ENCODE measurements at places on chromosomes 7 and 10.

- no peak for DNase-seq
Measured at GRCh38 chr7:114922026-114922651, at the start of gene MDFIC. TSS of gene MDFIC (plus strand) at chr7:114922094. CDS start at chr7:114923034, 940 bp downstream.

GRCh38 chr10:69752479-69752878 is 49.2 kb upstream of the COL13A1 start:
- DNase-seq, result no peak

DNA sequence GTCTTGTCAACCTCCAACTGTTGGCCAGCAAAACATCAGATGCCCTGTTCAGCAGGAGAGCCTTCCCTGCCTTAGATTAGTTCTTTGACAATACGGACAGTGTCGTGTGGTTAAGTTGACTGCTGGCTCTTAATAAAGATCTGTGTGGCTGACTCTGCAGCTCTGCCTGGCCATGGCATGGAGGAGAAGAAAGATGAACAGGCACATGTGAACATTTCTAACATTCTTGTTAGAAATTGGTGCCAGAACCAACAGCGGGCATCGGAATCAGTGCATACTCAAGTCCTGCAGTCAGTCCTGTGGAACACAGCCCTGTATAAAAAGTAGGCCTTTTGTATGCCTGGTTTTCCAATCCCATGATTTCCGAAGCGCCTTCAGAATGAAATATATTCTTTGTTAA is 455.6 kb downstream of the POM121L12 start:
- no peak for DNase-seq

DNA sequence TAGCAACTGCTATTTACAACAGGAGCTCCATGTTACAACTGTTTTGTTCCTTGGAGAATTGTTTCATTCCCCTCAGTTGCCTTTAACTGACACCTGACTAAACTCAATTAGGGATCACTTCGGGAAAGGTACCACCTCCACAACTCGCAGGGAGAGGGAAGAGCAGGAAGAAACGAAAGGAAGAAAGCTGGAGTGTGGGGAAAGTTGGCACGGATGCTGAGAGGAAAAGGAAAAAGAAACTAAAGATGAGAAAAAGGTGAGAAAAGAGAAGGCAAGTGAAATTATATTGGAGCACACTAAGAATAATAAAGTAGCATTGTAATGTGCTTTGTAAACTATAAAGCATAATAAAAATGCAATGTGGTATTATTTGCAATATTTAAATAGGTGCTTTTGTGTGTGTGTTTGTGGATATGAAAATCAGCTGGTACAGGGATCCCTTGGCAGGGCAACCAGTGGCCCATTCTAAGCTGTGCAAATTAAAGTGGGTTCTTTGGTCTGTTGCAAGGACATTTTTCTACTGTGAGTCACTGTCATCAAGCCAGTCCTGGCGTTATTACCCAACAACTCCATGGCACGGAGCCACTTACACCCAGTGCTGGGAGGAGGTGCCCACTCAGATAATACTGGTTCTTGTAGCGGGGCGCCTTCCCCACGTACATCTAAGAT is 45.9 kb downstream of the HIPK2 start:
- DNase-seq, result peak; percentile 69

DNA sequence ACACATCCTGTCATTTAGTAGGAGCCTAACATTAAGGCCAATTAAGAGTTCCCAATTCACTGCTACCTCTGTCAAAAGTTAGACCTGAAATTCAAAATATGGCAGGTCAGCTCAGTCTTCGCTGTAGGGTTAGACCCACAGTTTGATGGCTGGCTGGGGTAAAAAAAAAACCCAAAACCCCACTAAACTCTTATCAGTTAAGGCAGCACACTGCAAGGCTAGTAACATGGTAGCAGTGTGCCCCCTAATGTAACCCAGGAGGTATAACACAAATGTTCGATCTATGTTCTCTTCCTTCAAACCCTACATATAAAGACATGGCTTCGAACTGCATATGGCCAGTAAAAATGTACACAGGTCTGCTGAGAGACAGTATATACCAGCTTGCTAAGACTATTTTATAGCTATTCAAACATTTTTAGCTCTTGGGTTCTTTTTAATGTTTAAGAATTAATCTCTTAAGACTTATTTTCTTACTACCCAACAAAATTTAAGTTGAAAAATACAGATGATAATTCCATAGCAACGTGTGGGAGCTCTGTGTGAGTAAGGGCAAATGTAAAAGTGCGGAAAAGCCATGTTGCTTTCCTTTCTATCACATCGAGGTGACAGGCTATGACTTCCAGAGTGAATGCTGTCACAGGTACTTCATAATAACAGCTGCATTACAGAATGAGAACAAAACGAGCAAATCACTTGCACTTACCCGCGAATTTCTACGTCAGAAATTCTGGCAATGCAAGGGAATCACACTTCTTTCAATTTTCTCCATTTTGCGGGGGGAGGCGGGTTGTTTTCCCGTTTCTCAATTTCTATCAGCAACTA is 168.4 kb upstream of the IMMP2L start:
- peak; percentile 69 for DNase-seq

DNA sequence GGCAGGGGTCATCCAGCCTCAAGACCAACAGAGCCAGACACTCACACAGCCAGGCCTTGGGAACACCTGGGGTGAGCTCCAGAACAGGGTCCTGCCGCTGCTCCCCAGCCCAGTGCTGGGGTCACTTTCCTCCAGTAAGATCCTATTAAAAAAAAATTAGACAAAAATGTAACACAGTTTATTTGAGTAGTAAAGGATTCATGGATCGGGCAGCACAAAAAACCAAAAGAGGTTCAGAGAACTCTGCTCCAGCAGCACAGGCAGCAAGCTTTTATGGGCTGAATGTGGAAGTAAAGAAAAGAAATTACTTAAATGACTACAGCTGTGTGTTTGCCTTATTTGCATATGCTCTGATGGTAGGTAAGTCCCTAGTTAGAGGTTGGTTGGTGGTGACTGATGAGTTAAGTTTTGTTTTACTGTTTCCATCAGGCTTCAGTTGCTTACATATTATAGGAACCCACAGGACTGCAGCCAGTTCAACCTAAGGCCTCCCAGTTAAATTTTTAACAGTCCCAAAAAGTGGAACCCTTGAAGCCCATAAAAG is 80.5 kb upstream of the FGFR2 start:
- no peak for DNase-seq

DNA sequence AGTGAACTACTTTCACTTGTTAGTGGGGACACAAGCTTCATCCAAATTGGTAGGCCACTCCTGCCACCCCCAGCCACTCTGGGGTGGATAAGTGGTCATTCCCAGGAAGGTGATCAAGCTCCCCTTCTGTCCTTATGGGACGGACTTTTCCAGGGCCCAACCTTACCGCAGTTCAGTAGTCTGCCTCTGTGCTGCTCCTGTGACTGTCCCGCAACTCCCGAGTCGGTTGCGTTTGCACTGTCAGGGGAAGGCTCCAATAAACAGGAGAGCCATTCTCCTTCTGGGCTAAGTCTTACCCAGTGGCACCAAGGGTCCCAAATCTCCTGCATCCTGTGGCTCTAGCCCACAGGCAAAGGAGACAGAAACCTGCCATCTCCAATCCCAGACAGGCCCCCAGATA is 7.4 kb upstream of the ZNF33A start:
- DNase-seq, result no peak

DNA sequence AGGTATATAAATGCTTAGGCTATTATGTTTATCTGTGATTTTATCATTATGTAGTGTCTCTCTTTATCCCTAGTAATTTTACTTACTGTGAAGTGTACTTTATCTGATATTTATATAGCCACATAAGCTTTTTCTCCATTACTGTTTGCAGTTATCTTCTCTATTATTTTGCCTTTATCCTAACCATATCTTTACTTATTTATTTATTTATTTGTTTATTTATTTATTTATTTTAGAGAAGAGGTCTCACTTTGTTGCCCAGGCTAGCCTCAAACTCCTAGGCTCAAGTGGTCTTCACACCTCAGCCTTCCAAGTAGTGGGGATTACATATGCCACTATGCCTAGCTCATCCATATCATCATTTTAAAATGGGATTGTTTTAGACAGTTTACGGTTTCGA is 331.8 kb downstream of the C7orf25 start:
- no peak for DNase-seq

GRCh38 chr7:97187067-97187466 is 69.6 kb downstream of the SDHAF3 start:
- DNase-seq, result no peak

DNA sequence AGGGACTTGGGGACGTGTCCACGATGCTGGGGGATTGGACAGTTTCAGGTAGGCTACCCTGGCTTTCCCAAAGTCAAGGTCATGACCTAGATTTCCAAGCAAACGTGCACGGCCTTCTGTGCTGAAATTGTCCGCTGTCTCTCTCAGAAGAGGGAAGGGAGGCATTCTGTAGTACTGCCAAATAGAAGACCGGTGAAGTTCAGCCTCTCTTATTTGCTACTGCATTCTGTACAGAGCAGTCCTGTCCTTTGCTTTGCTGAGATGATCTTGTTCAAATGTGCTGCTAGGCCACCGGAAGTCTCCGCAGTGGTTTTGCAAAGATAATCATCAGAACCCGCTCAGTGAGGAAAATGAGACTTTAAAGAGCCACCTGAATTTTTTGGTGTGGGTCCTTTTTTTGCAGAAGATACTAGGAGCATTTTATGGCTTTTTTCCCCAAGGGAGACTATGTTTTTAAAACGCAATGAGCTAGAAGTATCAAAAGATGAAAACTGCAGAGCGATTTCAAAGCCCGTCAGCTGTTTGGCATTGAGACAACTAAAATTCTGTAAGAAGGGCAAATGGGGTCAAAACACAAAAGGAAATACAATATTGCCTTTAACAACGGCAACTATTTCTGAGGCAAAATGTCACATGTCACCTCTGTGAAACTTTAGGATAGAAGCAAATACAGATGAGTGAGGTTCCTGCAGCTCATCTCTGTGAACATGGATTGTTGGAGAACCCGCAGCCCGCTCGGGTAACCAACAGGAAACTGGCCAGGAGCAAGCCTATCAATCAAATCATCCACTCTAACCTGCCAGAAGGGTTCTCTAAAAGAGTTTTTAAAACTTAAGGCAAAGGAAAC is 1.3 kb upstream of the NMT2 start:
- DNase-seq, result peak; percentile 48

DNA sequence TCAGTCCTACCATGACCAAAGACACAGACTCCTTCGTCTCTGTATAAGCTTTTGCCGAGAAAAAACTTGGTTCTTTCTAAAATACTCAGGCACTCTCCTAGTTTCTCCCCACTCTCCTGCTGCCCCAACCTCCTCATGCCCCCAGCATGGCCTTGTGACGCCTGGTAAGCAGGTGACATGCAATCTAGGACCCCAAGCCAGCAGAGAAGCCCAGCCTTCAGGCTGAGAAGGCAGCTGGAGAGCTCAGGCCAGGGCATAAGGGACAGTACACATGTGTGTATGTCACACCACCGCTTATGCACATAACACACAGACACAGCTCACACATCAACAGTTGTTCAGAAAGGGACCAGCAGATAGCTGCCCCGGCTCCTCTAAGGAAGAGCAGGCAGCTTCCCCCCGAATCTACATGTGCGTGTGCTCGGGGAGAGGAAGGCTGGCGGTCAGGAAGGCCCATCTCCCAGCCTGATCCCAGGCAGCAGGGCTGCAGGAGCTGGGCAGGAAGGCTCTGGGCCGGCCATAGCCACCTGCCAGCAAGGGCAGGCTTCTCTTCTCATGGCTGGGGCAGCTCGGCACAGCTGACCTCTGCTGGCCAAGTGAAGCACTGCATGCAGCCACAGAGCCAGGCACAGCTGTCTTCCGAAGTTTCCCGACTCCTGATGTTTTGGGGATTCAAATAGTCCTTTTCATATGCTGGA is 8.5 kb downstream of the DDX56 start:
- DNase-seq, result peak; percentile 75

GRCh38 chr10:110413903-110414547 is 83.7 kb upstream of the DUSP5 start:
- no peak for DNase-seq

DNA sequence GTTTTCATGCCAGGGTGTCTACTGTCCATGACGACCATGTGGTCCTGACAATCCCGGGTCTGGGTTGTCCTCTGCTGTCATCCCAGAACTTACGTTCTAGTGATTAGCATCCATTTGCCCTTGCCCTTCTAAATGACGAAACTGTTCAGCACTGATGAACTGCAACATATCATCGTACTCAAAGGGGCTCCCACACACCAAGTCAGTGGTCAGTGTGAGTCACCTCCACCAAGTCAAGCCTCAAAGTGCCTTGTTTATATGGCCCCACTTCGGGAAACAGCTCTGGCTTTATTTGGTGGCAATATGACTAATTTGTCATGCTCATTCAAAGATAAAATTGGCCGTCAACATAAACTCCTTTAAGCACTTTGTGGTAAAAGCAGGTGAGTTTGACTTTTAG is 110.7 kb downstream of the FRMD4A start:
- no peak for DNase-seq

DNA sequence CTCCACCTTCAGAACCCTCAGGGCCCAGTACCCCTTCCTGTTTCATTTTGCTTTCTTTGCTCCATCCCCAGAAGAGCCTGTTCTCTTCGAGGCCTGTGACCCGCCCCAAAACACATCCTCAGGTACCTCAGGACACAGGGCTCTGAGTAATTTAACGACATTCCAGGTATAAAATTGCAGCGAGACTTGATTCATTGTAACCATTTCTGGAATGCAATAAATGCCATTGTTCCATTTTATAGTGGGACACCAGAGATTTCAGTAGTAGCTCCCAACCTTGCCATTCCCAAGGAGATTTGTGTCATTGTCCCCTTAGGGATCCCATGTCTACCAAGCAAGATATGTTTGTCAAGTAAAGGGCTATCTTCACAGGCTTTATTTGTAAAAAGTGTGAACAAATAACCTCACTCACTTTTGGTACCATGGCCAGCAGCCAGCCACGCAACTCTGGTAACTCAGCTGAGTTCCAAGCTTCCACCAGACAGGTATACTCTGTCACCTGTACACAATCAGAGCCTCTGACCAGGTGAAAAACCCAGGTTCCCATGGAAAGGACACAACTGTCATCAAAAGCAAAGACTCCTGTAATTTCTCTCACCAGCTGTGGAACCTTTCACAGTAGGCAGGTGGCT is 441.3 kb downstream of the PLXNA4 start:
- no peak for DNase-seq

DNA sequence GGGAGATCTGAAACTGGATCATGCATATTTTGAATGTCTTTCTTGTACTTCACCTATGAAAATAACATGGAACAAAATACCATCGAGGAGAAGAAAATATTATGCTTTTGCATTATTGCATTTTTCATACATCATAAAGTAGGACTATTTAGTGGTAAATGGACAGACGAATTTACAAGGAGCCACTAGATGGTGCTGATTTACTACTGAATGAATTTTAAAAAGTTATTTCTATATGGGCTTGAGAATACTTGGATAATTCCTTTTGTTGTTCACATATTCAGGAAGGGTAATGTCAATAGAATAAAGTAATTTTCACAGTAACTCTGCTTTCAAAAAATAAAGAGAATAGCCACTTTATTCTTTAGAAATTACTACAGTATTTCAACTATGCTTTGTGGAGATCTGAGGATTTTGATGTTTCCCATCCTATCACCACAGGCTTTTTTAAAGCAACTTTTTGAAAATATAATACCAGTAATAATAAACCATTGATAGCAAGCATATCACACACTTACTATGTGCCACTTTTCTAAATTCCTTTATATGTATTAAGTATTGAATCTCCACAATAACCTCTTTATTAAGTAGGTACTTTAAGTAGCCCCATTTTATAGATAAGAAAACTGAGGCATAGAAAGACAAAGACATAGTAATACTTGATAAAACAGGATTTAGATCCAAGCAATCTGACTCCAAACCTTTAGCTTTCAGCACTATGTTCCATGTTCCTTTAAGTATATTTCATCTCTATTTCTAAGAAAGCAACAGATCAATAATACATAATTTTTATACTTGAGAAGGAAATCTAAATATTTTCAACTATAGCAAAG is 38.6 kb downstream of the NEBL start:
- DNase-seq, result peak; percentile 14
